ENCODE measurements at places on chromosomes 4 and X.
A peak's percentile ranks its signal among the peaks of the same experiment; 100 is the strongest.

- DNase-seq, result peak; percentile 31
These were observed 423 bp downstream of the RPL39 start for GRCh38 chrX:119790977-119791436.

- DNase-seq, result no peak
These were observed 4.8 kb downstream of the PROM1 start for GRCh38 chr4:16079046-16079445.

- no peak for DNase-seq
These were observed 220.7 kb upstream of the CASK start for GRCh38 chrX:42143866-42144592.

DNA sequence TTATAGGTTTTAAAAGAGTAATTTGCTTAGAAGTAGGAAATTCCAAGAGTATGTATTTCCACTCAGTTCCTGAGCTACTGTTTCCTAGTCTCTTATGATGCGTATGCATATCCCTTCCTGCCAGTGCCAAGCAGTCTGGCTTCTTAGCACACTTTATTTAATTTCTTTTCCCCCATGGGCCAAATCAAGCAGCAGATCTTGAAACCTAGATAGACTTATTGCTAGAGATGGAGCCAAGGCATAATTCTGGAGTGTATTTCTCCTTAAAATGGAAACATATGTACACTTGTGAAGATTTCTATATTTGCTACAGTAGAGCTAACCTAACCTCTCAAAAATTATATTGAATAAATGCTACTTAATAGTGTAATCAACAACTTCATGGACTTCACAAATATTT lies 2337.6 kb downstream of the PCDH7 start:
- DNase-seq, result no peak

DNA sequence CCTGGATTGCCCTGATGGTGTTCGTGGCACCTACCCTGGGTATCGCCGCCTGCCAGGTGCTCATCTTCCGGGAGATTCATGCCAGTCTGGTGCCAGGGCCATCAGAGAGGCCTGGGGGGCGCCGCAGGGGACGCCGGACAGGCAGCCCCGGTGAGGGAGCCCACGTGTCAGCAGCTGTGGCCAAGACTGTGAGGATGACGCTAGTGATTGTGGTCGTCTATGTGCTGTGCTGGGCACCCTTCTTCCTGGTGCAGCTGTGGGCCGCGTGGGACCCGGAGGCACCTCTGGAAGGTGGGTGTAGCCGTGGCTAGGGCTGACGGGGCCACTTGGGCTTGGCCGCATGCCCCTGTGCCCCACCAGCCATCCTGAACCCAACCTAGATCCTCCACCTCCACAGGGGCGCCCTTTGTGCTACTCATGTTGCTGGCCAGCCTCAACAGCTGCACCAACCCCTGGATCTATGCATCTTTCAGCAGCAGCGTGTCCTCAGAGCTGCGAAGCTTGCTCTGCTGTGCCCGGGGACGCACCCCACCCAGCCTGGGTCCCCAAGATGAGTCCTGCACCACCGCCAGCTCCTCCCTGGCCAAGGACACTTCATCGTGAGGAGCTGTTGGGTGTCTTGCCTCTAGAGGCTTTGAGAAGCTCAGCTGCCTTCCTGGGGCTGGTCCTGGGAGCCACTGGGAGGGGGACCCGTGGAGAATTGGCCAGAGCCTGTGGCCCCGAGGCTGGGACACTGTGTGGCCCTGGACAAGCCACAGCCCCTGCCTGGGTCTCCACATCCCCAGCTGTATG lies 1.8 kb downstream of the AVPR2 start:
- no peak for DNase-seq

DNA sequence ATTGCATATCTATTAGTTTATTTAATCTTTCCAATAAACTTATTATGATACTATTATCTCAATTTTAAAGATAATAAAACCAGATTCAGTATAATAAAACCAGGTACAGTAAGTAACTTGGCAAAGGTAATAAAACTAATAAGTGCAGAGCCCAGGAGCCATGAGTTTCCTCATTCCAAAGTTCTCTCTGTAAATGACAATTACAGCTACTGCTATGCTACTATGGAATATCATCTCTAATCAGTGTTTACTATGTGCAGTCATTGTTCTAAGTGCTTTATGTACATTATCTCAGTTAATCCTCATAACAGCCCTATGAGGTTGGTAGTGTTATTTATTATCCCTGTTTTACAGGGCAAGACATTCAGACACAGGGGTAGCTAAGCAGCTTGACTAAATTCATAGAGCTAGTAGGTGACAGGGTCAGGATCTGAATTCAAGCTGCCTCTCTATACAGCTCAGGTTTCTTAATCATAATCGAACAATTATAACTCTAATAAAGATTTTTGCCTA lies 285.0 kb upstream of the PITX2 start:
- DNase-seq, result no peak

DNA sequence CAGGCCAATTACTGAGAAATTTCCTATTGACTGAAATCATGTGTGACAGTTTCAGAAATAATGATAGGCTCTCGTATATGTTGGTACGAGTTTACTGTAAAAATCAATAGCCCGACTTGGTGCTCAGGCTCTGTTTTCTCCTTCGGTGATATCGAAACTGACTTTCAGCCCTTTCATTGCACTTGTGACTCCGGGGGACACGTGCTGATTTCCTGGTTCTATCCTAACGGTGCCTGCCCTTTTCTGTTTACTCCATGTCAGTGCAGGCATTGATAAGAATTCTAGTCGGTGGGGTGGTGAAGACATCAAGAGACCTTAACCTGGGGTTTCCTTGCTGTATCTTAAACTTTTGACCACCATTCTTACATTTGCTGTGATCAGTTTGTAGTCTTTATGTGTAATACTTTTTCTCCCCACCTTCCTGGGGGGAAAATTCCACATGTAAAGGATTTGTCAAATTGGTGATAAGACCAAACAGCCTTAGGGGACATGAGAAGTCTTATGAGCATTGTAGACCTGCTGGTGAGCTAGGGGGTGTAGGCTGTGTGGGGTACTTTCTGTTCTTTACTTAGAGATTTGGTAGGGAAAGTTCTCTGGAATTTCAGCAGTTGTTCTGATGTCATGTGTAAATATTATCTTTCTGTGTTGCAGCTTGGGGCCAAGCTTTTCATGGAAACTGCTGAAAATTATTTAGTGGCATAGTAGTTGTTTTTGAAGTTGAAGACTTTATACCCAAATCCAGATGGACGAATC lies 52.7 kb downstream of the TMEM131L start:
- peak; percentile 35 for DNase-seq

DNA sequence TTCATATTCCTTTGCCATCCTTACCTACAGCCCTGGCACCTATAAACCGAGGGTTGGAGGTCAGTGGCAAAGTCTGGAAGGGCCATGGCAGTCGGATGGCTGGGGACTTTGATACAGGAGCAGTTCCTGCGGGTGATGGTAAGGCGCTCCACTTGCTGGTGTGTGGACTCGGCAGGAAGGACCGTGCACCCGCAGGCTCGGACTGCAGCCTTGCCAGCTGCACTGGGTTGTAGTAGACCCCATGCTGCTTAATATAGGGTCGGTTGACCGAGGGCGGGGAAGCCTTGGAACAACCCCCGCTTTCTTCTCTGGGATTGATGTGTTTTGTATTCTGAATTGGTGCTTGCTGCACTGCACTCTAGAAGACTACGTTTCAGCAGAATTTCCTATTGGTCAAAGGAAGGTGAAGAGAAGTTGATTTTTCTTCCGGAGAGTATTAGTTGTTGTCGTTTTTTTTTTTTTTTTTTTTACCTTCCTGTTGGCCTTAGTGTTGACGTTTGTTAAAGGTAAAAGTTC lies 638 bp downstream of the BLTP1 start:
- DNase-seq, result peak; percentile 33

- no peak for DNase-seq
These were observed 605.8 kb downstream of the SPOCK3 start for GRCh38 chr4:166628454-166628853.

DNA sequence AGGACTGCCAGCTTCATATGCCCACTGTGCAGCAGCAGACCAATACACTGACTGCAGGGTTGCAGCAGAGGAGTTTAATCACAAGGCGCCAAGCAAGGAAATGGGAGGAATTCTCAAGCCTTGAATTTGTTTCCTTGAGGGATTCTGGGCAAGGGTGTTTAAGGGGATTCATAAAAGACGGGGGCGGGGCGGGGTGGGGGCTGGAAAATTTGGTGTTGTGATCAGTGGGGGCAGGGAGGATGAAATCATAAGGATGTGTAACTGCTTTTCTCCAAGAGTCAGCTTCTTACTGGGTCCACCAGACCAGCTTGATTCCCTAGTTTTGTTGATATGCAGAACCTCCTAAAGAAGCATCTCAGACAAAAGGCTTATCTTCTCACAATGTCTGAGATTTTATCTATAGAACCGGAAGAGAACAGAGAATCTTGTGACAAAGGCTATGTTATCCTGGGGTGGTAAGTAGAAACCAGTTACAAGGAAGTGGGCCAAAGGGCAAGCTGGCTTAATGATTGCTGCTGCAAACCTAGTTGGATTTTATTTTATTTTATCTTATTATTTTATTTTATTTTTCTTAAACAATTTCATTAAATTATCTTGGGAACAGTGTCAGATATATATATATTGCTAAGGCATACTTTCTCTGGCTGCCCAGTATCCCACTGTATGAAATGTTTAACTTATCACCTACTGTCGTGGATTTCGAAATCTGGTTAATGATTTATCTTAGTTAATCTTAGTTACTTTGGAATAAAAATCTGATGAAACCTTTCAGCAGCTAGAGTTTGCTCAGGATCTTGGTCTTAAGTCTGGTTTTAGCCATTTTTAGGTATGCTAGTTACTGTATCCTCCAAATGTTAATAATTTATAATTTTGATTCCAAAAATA lies 276.4 kb downstream of the RPA4 start:
- no peak for DNase-seq

DNA sequence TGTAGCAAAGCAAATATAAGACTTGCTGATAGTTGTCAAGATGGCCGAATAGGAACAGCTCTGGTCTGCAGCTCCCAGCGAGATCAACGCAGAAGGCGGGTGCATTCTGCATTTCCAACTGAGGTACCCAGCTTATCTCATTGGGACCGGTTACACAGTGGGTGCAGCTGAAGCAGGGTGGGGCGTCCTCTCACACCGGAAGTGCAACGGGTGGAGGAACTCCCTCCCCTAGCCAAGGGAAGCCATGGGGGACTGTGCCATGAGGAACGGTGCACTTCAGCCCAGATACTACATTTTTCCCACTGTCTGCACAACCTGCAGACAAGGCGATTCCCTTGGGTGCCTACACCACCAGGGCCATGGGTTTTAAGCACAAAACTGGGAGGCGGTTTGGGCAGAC lies 382.3 kb upstream of the EMCN start:
- DNase-seq, result no peak

DNA sequence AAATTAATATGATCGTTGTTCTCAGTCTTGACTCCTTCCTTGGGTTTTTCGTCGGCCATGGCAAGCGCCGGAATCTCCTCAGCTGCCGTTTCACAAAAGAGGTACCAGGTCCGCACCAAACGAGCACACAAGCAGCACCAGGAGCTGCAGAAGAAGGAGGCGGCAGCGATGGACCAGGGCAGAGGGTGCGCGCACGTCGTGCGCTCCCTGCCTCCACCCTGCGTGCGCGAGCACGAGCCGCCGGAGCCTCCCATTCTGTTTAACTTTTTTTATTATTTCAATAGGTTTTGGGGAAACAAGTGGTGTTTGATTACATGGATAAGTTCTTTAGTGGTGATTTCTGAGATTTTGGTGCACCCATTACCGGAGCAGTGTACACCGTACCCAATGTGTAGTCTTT lies 158.2 kb downstream of the PLS3 start:
- DNase-seq, result no peak

GRCh38 chr4:13678186-13678924 lies 50.8 kb upstream of the BOD1L1 start:
- no peak for DNase-seq

GRCh38 chr4:123325241-123325681 lies 71.3 kb upstream of the SPRY1 start:
- DNase-seq, result peak; percentile 61

DNA sequence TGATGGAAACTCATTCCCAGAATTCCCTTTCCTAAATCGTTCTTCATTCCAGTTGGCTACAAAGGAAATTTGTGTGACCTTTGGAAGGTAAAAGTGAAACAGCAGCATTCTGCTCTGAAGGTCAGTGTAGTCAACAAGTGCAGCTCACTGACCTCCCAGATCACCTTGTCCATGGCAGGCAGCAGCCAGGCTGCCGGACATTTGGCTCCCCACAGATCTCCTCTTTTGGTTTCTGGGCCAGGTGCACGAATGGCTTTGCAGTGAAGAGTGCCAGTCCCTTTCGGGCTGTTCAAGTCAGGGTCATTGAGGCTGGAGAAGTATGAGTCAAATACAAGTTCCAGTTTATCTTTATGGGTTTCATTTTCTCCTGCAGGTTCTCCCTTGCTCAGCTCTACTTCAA lies 14.3 kb downstream of the GPRIN3 start:
- DNase-seq, result no peak

GRCh38 chr4:98209111-98209510 lies 52.1 kb upstream of the RAP1GDS1 start:
- no peak for DNase-seq

GRCh38 chrX:82218361-82218760 lies 1016.5 kb downstream of the SH3BGRL start:
- no peak for DNase-seq

GRCh38 chr4:76984788-76985211 lies 35.2 kb downstream of the SEPTIN11 start:
- DNase-seq, result peak; percentile 100

DNA sequence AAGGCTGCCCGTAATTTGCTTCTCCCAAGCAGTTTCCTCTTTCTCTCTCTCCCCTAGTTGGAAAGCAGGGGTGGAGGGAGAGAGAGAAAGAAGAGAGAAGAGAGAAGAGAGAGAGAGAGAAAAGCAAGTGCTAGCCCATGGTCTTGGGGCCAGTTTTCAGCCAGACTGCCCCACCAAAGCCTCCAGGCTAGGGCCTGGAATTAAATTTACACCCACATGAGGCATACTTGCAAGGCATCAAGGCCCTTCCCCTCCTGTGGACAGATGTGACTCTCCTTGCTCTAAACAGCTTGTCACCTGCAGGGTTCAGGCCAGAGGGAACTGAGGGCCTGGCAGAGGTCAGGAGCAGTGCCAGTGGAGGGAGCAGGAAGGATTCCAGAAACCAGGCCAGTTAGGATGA lies 1.7 kb upstream of the CXCR3 start:
- no peak for DNase-seq

DNA sequence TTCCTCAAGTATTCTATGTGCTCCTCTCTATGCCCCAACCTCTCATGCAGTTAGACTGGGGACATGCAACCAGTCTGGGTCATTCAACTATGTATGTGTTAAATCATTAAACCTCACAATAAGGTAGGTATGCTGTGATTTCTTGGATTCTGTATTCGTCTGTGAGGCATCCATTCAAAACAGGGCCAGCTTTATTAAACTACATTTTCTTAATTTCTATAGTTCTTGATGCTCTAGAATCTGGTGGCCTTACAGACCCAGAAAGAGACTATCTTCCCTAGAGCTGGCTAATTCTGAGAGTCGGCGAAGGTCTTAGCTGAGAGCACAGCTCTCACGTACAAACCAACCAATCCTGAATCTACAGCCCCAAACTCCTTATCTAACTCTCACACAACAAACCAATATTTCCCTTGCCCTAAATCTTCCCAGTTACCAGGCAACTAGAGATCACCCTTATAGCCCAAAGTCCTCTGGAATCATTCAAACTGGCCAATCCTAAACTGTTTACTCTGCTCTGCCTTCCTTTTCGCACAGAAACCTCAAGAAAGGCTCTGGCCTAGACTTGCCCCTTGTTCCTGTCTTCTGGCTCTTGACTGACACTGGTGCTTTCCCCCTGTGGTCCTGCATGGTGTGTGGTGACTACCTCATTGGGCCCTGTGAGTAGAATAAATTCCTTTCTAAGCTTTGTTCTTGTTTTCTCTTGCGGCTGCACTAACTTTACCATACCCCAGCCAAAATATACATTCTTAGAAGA lies 203.5 kb upstream of the TET2 start:
- peak; percentile 7 for DNase-seq
